ENCODE measurements at places on chromosomes 2 and 18. TPM values are rescaled to one million over a fixed set of nuclear protein-coding genes. Genes with fewer than 3 reads are reported as not detected.

Gene HSBP1L1
- 6.5 TPM for total RNA-seq

Gene AP1S3
- total RNA-seq, result 2.5 TPM

DNA sequence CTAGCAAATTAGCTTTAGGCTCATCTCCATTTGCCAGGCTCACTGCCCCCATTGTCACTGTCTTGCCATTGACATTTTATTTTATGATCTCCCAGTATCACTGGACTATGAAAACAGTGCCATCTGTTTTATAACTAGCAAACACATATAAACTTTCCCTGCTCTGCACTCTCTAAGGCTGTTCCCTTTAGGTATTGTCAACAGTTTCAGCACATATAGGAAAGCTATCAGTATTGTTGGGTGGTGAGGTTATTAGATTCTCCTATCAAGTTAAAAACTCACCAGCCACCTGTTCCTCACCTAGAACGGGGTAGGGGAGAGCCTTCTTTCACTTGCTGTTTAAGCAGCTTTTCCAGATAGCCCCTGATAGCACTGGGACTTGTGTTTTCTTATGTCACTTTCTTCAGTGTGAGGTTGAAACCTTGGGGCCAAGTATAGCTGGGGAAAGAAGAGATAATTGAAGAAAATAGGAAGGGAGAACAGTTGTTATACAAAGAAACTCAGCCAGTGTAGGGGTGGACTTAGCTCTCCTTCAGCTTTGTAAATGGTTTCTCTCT lies 32.5 kb downstream of the CFLAR start:
- H3K36me3 ChIP-seq, result peaks cover 23% of the 10 kb centered on the region
- no peaks in the 10 kb centered on the region for H3K27me3 ChIP-seq
- H3K4me3 ChIP-seq, result no peak overlapping the region

DNA sequence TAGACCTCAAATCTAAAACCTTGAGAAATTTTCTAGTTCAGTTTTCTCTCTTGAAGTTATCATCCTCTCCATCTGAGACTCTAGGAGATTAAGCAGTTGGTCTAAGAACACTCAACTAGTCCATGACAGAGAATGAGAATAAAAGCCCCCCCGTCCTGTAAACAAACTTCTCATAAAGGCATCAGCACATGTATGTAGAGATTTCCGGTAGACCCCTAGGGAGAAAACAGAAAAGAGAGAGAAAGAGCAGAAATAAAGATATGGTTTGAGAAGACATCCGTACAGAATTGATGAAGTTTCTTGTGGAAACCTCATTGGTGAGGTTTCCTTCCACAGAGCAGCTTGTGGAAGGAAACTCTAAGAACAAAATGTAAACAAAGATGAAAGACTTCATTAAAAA lies 3.2 kb upstream of the GPR155 start:
- H3K27ac ChIP-seq, result peak overlapping the region; percentile 14
- no peaks in the 10 kb centered on the region for H3K36me3 ChIP-seq
- DNase-seq, result no peak
- H3K27me3 ChIP-seq, result peaks cover 2% of the 10 kb centered on the region

GRCh38 chr2:174781298-174781697 lies 17.0 kb upstream of the CHRNA1 start:
- no peak for DNase-seq
- no peaks in the 10 kb centered on the region for H3K27me3 ChIP-seq
- no peaks in the 10 kb centered on the region for H3K36me3 ChIP-seq
- peaks cover 51% of the 10 kb centered on the region for H3K4me1 ChIP-seq

DNA sequence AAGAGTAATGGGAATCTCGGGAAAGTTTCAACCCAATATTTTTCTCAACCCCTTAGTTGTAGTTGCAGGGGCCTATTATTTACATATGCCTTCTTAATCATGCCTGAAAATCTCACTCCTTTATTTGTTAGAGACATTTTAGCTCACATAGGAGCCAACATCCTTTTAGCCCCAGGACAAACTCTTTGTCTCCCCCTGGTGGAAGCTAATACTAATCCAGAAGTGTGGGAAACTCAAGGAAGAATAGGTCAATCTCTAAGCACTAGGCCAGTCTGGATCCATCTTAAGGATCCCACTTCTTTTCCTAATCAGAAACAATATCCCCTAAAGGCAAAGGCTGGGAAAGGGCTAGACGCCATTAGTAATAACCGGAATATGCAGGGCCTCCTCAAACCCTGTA lies 550.9 kb upstream of the PKDCC start:
- no peak for DNase-seq
- no peaks in the 10 kb centered on the region for H3K4me1 ChIP-seq
- H3K4me3 ChIP-seq, result no peak overlapping the region
- no peaks in the 10 kb centered on the region for H3K36me3 ChIP-seq
- H3K27me3 ChIP-seq, result no peaks in the 10 kb centered on the region
- H3K27ac ChIP-seq, result no peak overlapping the region

Gene SLC14A1
- total RNA-seq, result 2.8 TPM

Gene SCYGR4
- not detected for total RNA-seq

GRCh38 chr2:207284556-207285472 lies 119.1 kb upstream of the KLF7 start:
- H3K27ac ChIP-seq, result no peak overlapping the region
- no peaks in the 10 kb centered on the region for H3K27me3 ChIP-seq
- H3K36me3 ChIP-seq, result no peaks in the 10 kb centered on the region
- peaks cover 26% of the 10 kb centered on the region for H3K4me1 ChIP-seq

GRCh38 chr2:233012301-233012971 lies 620 bp downstream of the NGEF start:
- H3K27me3 ChIP-seq, result no peaks in the 10 kb centered on the region
- H3K27ac ChIP-seq, result no peak overlapping the region
- H3K4me3 ChIP-seq, result no peak overlapping the region
- H3K36me3 ChIP-seq, result no peaks in the 10 kb centered on the region
- DNase-seq, result no peak

DNA sequence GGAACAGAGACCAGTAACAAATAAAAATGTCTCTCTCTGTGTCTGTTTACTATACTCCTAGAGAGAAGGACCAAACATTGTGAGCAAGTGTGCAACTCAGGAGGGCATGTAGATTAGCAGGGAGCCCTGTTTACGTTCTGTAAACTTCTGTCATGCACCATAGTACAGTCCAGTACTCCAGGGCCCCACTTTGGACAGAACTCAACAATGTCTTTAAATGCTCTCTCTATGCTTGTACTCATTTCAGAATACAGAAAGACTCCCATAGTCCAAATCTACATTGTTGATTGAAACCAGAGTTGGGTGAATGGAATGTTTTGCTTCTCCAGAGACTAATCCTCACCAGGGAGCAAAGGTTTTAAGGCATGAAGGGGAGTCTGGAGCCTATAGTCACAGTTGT lies 934.8 kb downstream of the NRXN1 start:
- no peak for DNase-seq
- H3K27me3 ChIP-seq, result no peaks in the 10 kb centered on the region
- no peak overlapping the region for H3K4me3 ChIP-seq
- no peak overlapping the region for H3K27ac ChIP-seq

- H3K4me1 ChIP-seq, result no peaks in the 10 kb centered on the region
- no peaks in the 10 kb centered on the region for H3K36me3 ChIP-seq
- no peak for DNase-seq
- H3K27me3 ChIP-seq, result no peaks in the 10 kb centered on the region
- H3K27ac ChIP-seq, result no peak overlapping the region
Observed at GRCh38 chr2:98333922-98334321, 12.3 kb upstream of the CNGA3 start.

Gene CYP1B1
- 14.4 TPM for total RNA-seq

DNA sequence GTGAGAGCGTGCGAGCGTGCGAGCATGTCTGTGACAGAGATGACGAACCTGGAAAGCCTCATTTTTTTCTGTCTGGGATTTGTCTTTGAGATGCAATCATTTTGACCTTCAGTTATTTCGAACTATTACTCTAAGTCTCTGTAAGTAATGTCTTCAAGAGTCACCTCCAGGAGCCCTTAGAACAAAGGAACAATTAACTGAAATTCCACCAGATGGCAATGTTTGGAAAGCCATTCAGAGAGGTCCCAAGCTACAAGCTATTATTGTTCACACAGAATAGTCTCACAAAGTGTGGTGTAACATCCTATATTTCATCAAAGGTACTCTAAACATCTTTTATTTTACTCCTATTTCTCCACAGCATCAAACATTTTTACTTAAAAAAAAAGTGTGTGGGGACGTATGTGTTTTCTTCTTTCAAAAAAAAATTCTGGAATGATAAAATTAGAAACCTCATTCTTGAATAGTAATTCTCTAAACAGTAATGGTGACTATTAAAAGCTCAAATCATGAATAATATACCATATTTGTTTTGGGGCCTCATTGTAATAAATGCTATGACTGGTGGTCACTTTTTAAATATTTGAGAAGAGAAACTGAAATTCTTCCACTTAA lies 35.1 kb upstream of the MAPRE2 start:
- H3K4me1 ChIP-seq, result no peaks in the 10 kb centered on the region
- H3K36me3 ChIP-seq, result no peaks in the 10 kb centered on the region
- no peak overlapping the region for H3K27ac ChIP-seq
- peak; percentile 65 for DNase-seq
- H3K27me3 ChIP-seq, result no peaks in the 10 kb centered on the region
- no peak overlapping the region for H3K4me3 ChIP-seq

- peaks cover 3% of the 10 kb centered on the region for H3K36me3 ChIP-seq
- H3K27ac ChIP-seq, result peak overlapping the region; percentile 60
- no peak overlapping the region for H3K4me3 ChIP-seq
- DNase-seq, result no peak
- no peaks in the 10 kb centered on the region for H3K27me3 ChIP-seq
Observed at GRCh38 chr2:161994761-161995520, 79.1 kb downstream of the DPP4 start.
